ELF-1 (cell line): ENCODE measurements at places on chromosomes 7 and 10.

GRCh38 chr7:84549409-84549808, 354.8 kb upstream of the SEMA3A start:
- no peak for DNase-seq

- DNase-seq: no peak
Measured at GRCh38 chr10:12019283-12019971, 23.2 kb downstream of the UPF2 start.

- peak; percentile 20 for DNase-seq
Measured at GRCh38 chr7:157022681-157023588, 12.5 kb upstream of the MNX1 start.

DNA sequence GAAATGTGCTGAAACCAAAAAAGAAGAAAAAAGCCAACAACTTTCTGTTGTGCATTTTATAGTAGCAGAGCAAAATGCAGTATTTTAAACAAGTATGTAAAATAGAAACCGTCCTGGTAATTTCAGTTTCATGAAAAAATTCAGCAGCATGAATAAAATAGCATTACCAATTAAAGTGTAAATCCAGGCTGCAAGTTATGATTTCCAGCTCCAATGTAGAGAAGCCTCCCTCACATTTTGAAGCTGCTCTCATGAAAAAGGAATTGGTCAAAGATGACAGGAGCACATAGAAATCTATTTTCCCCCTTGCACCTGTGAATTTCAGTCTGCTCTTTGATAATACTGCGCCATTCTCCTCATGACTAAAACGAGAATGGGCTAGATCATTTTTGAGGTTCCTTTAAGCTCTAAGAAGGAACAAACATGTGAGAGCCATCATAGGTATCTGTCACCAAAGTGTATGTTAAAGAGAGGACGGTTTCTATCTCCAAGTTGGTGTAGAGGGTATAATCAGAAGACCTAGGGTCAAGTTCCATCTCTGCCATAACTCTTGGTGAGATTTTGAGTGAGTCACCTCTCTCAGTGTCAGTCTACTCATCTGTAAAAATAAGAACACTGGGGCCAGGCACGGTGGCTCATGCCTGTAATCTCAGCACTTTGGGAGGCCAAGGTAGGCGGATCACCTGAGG, 107.5 kb downstream of the MTPAP start:
- DNase-seq: no peak

DNA sequence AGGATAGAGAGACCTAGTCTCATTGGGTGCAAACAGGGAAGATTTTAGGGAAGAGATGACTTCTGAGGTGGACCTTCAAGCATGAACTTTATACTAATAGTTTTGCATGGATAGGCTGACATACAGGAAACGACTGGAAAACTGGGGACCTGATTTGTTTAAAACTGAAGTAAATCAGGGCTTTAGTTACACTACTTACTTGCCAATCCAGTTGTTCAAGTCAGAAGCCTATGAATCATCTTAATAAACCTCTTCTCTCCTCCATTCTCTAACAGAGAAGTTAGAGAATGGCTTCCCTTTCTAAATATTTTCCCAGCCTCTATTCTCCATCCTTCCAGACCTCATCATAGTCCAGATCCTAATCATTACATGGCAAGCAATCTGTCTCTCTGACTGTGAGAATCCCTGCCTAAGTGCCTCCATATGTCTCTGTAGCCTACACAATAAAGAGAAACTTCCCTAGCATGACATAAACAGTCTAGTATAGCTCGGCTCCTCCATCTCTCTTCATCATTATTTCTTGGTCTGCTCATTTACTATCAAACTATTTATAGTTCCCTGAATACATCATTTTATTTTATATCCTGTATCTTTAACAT, 55.8 kb downstream of the PRKG1 start:
- no peak for DNase-seq

DNA sequence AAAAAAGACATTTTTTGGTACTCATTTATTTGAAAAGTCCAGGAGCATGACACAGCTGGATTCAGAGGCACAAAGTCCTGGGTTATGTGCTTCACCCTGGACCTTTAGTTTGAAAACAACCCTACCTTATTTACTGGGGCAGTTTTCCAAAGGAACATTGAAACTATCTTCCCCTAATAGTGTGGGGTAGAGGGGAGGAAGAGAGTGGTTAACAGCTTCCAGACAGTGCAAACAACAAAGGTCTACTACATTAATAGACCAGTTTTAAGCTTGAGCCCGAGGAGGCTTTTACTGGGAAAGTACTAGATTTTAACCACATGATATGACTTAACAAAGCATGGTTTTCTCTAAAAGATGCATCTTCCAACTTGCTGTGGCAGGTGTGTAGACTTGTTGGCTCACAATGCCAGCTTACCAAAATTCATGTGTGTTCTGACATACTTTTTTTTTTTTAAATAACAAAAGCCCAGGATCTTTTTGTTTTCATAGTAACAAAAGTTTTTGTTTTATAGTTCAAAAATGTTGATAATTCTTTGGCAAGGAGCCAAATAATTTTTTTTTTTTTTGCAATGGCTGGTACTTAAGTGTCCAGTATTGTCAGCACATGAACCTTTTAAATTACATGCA, 1.8 kb downstream of the GSTO1 start:
- DNase-seq: no peak

DNA sequence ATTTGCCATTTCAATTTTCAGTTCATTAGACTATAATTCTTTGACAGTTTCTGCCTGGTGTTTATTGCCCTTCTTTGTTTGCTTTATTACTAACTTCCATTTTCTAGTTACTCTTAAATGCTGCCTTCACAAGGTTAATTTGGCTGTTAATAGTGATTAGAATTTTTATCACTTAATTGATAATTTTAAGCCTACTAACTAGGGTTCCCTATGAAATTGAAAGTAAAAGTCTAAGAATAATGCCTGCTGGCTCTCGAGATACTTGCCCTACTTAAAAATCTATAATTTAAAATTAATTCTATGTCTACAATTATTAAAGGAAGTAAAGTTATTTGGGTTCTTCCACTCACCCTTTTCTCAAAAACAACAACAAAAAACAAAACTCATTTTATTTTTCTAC, 65.3 kb downstream of the C1GALT1 start:
- DNase-seq: no peak

DNA sequence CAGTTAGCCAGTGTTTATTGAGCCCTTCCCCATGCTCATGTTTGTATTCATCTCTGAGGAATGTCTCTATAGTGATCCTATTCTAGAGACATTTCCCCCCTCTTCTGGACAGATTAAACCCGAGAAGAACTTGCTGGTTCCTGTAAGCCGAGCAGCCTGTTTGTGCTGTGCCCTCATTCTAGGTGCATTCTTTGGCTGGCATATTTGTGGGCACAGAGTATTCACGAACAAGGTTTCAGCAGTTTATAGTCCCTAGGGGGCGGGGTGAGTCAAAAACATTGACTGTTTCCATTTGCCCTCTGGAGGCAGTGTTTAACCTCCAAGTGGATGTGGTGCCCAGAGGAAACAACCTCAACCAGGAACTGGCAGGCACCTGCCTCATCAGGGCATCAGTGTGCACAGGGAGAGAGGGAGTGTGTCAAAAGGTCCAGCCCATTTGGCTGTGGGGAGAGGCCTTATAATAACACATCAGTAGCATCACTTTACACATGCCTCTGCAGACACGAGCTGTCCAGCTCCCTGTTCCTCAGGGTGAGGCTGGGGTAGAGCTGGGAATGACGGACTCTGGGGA, 273.3 kb upstream of the LRGUK start:
- peak; percentile 46 for DNase-seq

GRCh38 chr7:54964136-54964535, 54.7 kb upstream of the EGFR start:
- no peak for DNase-seq

DNA sequence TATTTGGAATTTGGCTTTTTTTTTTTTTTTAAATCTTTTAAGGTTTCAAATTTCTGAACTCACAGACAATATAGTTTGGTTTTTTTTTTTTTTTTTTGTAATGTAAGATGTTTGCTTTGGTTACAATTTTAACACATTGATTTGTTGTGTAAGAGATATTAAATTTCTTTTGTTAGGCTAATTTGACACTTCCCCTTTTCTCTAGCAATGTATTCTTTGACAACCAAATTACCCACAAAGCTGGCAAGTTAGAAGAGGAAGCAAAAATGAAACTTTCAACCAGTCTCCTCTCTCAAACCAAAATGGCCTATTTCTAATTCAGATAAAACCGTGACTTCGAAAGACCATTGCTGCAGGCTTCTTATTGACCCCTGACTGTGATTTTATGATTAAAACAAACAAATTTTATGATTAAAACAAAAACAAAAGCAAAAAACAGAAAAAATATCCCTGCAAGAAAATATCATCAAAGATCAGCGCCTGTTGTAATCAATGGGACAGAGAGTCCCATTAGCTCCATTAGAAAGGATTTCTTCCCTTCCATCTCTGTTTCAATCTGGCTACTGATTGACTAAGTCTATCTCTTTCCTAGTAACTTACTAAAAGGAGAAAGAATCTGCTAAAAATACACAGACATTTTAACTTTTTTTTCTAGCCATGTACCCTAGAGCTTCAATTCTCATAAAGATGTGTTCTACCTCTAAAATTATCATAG, 489.2 kb downstream of the MDFIC start:
- no peak for DNase-seq

DNA sequence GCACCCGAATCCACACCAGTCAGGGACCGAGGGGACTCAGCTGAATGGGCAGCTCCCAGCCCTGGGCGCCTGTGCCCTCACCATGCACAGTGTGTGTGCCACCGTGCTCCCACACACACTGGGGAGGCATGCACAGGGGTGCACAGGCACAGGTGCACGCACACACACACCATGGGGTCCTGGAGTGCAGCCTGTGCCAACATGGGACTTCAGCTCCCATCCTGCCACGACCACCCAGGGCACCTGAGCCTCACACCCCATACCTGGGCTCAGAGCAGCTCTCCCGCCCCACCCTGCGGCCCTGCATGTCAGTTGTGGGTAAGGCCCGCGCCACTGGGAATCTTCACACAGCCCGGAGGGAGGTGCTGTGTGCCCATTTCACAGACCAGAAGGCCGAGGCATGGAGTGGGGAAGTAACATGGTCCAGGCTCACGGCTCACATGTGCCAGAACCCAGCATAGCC, 8.0 kb downstream of the ELFN1 start:
- no peak for DNase-seq

DNA sequence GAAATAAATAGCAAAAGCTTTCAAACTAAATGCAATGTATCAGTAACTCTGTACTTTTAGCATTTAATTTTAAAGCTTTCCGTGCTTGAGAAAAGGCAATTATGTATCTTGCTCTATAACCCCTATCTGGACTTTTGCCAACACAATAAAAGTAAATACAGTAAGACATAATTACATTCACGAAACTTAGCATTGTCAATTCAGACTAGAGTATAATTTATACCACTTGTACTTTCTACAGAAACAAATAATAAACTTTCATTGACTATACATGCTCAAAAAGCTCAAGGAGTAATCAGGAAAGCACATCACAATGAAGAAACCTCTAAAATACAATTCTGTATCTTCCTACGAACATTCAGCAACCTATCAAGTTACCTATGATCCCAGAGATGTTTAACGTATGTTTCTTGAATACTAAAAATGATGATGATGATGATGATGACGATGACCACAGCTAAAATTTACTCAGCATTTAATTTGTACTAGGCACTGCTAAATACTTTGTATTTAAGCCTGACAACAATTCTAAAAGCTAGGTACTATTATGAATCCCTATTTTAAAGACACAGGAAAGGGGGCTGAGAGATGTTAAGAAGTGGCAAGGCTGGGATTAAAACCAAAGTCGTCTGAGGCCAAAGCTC, 44.9 kb downstream of the MINDY3 start:
- no peak for DNase-seq

- DNase-seq: no peak
Measured at GRCh38 chr10:71342573-71343391, 23.7 kb downstream of the SLC29A3 start.

GRCh38 chr7:91835091-91835825, 45.2 kb downstream of the MTERF1 start:
- DNase-seq: no peak

DNA sequence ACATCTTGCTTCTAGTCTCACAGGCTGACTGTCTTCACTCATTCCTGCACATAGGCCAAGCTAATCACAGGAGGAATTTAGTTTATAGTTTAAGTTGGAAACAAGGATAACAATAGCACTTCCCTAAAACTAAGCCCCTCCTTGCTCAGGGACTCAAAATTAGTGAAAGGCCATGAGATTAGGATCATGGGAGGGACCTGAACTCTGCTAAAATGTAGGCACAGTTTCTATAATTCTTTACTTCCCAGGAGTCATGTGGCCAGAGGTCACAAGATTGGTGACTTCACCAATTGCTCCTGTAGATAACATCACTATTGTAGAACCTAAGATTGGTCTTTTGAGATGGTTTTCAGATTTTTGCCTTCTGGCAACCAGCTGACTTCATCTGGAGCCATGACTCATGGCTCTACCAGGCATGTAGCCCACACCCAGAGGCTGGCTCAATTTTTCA, 14.8 kb upstream of the UPP1 start:
- DNase-seq: peak; percentile 31

DNA sequence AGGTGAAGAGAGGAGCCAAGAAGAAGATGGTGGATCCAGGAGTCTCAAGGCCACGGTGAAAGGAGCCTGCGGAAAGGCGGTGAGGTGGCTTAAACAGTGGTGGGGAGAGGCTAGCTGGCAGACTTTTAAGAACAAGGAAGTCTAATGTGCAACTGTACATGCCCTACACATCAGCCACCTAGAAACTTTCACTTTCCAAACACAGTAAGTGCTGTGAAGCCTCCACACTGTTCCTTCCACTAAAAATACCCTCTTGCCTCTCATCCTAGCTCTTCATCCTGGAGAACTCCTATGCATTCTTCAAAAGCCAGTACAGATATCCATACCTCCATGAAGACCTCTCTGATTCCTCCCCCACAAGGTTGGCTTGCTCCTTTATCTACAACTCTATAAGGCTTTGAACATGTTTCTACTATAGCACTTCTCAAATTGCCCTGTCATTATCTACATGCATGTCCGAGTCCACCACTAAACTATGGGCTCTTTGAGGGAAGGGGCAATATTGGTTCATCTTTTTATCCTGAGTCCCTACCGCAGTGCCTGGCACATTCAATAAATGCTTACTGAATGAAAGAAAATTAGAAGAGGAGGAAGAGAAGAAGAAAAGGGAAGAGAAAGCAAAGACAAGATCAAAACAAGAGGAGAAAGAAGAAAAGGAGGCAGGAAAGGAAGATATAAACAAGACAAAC, 54.2 kb downstream of the DNAJC12 start:
- DNase-seq: no peak

DNA sequence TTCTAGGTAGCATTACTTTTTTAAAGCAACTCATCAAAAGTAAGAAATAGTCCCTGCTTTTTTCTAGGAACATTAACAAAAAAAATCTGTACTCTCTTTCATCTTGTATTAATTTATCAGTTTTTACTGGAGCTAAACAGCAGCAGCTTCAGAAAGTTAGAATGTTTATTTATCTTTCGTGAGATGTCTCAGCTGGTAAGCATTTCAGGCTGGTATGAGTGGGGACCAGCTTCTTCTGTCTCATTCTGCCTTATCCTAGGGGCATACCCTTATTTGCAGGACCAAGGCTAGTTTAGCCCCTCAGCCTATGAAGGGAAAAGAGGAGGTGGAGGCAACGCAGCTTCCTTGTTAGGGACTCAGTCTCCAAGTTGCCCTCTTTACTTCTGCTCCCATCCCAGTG, 35.1 kb downstream of the LANCL2 start:
- no peak for DNase-seq
